ENCODE measurements at places on chromosomes 6 and 20.

DNA sequence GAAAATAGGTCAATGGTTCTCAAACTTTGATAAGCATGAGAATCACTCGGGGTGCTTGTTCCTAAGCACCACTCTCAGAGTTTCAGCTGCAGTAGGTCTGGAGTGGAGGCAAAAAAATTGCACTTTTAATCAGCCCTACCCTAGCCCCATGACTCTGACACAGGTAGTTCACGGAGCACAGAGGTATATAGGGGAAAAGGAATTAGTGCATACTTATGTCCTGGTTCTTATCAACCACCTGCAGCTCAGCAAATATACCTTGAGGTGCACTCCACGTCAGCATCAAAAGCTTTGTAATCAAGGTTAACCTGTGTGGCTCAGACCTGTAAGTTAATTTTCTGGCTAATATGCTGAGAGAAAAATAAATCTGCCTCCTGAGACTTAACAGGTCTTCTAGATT is 138.8 kb upstream of the HMGN3 start:
- DNase-seq: no peak

- no peak for DNase-seq
These were observed 73.4 kb upstream of the NRSN1 start for GRCh38 chr6:24052590-24052961.

DNA sequence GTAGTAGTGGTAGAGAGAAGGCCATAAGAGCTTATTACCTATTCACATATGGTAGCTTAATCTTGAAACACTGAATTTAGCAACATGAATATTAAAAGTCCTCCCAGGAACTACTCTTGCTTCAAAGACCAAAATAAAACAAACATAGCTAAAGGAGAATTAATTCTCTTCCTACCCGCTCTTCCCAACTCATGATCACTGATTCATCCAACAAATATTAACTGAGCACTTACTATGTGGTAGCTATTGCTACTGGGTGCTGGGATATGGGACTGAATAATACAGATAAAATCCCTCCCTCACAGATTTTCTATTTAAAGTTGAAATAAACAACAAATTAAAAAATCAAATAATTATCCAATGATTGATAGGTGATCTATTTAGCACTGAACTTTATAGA is 287.1 kb downstream of the BTBD9 start:
- DNase-seq: no peak

DNA sequence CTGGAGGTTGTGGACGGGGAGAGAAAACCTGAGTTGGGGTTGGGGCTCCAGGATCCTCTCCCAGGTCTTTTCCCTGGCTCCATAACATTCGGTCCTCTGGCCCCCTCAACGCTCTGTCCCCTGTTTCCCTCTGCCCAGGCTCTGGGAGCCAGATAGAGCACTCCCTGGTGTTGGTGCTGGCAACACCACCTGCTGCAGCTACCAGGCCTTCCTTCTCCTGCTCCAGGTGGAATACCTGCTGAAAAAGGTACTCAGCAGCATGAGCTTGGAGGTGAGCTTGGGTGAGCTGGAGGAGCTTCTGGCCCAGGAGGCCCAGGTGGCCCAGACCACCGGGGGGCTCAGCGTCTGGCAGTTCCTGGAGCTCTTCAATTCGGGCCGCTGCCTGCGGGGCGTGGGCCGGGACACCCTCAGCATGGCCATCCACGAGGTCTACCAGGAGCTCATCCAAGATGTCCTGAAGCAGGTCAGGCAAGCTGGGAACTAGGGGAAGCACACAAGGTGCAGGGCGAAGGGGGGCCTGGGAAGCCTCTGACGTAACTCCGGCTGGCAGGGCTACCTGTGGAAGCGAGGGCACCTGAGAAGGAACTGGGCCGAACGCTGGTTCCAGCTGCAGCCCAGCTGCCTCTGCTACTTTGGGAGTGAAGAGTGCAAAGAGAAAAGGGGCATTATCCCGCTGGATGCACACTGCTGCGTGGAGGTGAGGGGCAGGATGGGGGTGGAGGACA is 14.6 kb downstream of the DEF6 start:
- no peak for DNase-seq

- no peak for DNase-seq
These were observed 259.4 kb upstream of the HSF2 start for GRCh38 chr6:122140031-122140430.

- DNase-seq: no peak
These were observed 220.9 kb upstream of the RNF217 start for GRCh38 chr6:124741341-124741740.

DNA sequence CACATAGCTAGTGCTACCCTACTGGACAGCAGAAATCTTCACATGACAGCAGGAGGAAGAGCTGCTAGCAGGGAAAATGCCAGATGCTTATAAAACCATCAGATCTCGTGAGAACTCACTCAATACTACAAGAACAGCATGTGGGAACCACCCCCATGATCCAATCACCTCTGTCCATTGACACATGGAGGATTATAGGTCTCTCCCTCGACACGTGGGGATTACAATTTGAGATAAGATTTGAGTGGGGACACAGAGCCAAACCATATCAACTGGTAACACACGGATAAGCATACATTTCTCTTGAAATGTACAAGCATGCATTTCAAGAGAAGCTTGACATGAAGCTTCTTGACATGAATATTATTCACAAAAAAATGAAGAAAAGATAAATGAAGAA is 64.1 kb downstream of the MMS22L start:
- no peak for DNase-seq

- no peak for DNase-seq
These were observed 1.1 kb upstream of the TRAM2 start for GRCh38 chr6:52577778-52578463.

DNA sequence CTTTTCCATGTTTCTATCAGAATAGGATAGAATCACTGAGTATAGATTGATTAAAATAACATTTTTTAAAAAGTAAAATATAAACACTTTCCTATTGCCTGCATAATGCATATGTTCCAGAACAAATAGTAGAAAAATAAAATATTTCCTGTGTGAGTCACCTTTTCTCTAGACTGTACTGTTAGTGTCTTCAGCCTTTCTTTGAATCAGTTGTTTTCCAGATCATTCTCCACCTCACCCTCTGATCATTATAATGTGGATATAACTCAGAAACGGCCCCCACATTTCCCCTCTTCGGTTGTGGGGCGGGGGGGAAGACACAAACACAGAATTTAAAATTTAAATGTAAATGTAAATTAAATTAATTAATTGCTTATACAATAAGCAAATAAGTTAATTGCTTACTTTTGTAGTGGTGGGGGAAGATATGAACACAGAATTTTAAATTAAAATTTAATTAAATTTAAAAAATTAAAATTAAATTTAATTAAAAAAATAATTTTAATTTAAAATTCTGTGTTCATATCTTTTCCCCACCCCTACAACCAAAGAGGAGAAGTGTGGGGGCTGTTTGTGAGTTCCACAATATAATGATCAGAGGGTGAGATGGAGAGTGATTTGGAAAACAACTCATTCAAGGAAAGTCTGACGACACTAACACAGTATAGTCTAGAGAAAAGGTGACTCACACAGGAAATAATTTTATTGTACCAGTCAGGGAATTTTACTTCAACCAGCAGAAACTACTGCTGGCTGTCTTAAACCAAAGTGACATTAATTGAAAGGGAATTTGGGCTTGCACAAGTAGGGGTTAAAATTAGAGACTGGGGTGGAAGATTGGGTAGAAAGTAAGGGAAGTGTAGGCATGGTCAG is 37.1 kb upstream of the PROKR2 start:
- no peak for DNase-seq

- DNase-seq: no peak
These were observed 183.3 kb downstream of the NKAIN2 start for GRCh38 chr6:123986938-123987337.

DNA sequence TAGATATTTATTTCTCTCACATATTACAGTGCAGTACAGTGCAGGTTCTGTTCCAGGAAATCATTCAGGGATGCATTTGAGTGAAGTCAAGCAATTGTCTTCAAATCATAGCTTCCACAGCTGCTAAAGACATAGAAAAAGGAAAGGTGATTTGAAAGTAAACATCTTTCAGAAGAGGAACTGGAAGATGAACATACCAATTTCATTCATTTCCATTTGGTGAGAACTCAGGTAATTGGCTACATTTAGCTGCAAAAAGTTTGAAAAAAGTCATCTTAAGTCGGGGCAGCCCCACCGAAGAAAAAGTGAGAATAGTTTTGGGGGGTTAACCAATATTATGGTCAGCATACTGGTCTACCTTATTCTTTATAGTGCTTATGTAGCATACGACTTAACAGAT is 61.4 kb upstream of the IL20RA start:
- no peak for DNase-seq
